Foreskin keratinocyte (primary cell): ENCODE measurements at places on chromosomes 2 and 18. TPM values are rescaled to one million over a fixed set of nuclear protein-coding genes. Genes with fewer than 3 reads are reported as not detected.

SOWAHC gene
- 30.8 and 31.2 TPM in 2 replicates for total RNA-seq

FAM110C gene
- 10.6 and 11.9 TPM in 2 replicates for total RNA-seq

CYS1 gene
- 0.11 and 0.20 TPM in 2 replicates for total RNA-seq

FOXD4L1 gene
- total RNA-seq = 0.03 and 0.11 TPM in 2 replicates

MEX3C gene
- total RNA-seq = 57.0 and 66.5 TPM in 2 replicates

FTCDNL1 gene
- 1.1 and 1.4 TPM in 2 replicates for total RNA-seq

PTH2R gene
- total RNA-seq = not detected in 2 replicates

SLC16A14 gene
- 0.81 and 0.92 TPM in 2 replicates for total RNA-seq

ABCB11 gene
- total RNA-seq = not detected in 2 replicates

GRCh38 chr18:31577195-31577594, 14.5 kb upstream of the TTR start:
- DNase-seq = no peak

DNA sequence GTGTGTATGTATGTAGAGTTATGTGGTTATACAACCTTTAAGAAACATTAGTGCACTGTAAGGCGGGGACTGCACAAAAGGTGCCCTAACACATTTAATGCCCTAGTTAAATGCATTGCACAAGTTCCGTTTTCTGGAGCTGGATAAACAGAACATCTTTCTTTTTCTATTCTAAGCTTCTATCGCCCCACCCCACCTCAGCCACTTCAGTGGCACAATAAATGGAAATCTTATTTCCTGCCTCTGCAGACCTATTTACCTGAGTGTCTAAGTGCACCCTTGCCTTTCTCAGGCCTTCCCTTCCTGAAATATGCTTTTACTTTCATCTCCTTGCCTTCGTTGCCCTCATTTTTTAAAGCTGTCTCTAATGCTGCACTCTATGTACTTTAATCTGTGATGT, 123.5 kb downstream of the TANC1 start:
- DNase-seq = no peak

DNA sequence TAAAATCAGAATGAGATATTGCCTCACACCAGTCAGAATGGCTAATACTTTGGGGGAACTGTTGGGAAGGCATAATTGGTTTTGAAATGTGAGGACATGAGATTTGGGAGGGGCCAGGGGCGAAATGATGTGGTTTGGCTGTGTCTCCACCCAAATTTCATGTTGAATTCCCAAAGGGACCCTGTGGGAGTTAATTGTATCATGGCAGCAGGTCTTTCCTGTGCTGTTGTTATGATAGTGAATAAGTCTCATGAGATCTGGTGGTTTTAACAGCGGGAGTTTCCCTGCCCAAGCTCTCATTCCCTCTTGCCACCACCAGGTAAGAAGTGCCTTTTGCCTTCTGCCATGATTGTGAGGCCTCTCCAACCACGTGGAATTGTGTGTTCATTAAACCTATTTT, 59.6 kb downstream of the CSRNP3 start:
- no peak for DNase-seq

- no peak for DNase-seq
Measured at GRCh38 chr2:54632733-54633692, 90.4 kb upstream of the EML6 start.

DNA sequence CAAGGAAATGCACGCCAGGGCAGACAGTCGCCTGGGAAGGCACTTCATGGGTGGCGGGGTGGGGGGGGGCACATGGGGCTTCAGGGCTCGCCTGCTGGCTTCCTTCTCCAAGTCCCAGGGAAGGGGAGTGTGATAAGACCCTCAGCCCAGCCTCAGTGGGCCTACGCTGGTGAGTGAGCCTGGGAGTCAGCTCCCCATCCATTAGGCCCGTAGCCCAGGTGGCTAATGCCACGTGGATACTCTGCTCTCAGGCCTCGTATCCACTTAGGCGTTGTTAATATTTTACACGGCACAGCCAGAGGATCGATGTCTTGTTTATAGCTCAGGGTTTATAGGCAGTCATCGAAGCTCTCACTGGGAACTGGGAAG, 47.1 kb downstream of the KCNIP3 start:
- DNase-seq = no peak

DNA sequence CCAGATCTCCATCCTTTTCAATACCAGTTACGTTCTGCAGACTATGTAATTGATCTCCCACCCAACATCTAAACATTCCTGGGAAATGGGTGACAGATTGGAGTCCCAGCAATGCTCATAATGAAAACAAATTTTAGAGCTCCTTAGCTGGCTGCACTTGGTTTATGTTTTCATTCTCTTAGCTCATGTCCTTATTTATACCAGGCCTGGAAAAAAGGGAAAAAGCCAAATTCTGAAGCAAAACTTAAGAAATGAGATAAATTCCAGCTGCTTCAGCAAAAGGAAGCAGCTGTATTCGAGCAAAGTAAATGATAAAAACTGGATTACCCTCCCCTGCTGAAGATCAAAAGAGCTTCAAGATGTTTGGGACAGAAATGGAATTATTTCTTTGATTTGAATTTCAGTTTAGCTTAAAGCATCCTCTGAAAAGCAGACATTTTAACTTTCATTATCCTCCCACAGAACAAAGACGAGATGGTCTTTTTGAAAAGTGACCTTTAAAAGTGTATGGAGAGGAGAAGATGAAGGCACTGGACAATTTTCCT, 196.5 kb upstream of the THUMPD2 start:
- no peak for DNase-seq

- DNase-seq = no peak
Measured at GRCh38 chr2:197972061-197972460, 167.7 kb downstream of the PLCL1 start.

- DNase-seq = no peak
Measured at GRCh38 chr2:216922175-216922780, 62.4 kb upstream of the TNP1 start.

DNA sequence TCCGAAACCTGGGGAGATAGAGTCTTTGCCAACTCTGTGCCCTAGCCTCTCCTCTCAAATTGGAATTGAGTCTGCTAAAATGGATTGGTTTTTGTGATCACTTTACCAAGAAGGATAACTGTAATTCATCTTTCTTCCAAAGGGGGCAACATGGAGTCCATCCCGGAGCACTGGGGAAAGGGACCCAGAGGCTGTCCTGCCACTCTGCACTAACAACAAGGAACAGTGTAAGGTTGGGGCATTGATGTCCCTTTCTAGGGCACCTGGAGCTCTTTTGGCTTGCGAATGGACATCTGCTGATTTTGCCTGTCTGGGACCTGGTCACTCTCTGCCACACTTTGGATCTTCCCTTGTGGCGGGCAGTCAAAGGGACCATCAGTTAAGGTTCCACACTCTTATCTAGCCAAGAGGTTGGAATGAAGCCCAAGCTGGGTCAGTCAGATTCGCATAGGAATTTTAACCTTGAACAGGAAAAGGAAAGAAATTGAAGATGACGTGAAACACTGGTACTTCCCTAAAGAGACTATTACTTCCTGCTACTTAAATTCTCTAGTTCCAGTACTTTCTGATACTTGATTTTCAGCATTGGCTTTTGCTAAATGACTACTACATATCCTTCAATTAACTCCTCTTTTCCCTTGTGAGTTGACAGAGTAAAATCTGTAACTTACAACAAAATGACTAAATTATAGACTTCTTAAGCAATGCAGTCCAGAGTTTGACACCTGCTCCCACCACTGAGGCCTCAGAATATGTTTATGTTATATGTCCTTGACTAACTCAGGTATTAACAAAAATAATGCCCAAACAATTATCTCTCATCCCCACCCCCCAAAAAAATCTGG, 64.7 kb upstream of the KLF7 start:
- no peak for DNase-seq

GRCh38 chr2:159441182-159441581, 154.7 kb upstream of the WDSUB1 start:
- DNase-seq = no peak

- DNase-seq = peak; percentile 13
Measured at GRCh38 chr2:529424-529823, 147.8 kb downstream of the TMEM18 start.

DNA sequence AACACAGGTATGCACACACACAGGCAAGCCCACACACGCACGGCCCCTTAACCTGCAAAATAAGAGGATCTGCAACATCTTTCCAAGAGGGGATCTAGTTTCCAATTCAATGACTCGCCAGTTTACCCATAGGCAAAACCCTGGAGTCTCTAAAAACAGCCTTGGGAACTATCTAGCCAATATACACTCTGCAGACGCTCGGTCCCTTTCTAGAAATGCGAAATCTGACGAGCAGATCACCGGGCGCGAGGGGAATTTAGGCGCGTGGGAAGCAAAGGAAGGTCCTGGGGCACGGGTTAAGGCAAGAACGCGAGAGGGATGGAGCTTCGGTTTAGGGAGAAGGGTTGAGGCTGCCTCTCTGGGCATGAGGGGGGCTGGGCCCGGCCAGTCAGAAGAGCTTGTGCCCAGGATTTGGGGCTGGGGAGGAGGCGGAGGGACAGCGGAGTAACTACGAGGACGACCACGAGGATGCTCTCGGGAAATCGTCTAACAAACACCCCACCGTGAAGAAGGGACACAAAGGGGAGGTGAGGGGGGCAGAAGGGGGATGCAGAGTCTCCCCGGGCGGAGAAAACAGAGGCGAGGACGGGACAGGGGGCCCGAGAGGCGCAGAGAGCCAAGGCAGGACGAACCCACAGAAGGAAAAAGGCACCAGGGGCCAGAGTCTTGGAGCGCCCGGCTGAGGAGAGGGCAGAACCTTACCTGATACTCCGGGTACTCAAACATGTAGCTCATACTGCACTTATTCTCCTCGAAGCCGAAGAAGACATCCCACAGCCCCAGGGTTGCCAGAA, 542 bp downstream of the PGAP1 start:
- DNase-seq = peak; percentile 25

GRCh38 chr18:31446854-31447253, 687 bp upstream of the DSG3 start:
- DNase-seq = no peak

DNA sequence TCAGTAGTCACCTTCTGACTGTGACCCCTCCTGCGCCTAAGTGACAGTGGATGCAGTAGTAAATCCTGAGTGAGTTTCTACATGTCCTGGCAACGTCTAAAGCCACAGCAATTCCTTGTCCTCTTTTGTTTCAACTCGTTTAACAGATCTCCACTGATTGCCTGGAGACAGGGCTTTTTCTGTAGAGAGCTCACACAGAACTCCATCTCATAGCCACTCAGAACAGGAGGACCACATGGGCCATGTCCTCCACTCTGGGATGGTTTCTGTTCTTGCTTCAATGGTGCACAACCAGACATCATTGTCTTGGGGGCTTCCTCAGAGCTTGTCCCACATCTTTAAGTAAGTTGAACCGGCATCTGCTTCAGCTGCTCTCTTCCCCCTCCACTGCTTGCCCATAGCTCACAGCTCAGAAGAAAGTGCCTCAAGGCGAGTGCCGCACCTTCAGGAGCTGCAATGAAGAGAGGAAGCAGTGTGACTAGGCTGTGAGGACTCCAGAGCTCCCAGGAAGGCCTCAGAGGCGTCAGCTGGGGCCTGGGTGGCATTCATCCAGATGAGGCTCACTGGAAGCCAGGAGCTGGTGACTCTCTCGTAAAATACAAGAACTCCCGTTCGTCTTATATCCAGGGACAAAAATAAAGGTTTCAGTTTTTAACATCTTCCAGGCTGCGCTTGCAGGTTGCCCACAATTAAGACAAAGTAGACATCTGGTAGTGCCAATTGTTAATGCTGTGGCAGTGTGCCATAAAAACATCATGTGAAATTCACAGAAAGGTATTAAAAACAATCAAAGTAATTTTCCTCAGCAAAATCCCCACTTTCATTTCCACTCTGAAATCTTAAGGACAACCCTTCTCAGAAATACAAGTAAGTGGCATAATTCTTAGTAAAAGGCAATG, 37.3 kb downstream of the ST3GAL5 start:
- peak; percentile 75 for DNase-seq

- DNase-seq = no peak
Measured at GRCh38 chr2:20196053-20196656, 28.8 kb downstream of the SDC1 start.

GRCh38 chr2:222840060-222840802, 20.6 kb upstream of the ACSL3 start:
- DNase-seq = no peak

DNA sequence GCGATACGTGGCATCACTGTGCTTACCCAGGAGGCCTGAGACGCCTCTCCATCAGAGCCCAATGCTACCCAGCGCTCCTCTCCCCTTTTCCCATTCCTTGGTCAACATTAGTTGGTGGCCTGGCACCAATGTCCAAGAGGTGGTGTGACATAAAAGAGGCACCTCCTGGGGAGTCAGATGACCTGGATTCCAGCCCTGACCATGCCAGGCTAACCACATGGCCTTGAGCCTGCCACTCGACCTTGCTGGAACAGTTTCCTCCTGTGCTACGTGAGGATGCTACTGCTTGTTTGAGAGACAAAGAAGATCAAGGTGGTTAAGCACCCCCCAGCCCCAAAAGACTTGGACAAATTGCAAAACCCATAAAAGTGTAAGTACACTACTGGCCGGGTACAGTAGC, 76.6 kb downstream of the INPP4A start:
- DNase-seq = no peak

DNA sequence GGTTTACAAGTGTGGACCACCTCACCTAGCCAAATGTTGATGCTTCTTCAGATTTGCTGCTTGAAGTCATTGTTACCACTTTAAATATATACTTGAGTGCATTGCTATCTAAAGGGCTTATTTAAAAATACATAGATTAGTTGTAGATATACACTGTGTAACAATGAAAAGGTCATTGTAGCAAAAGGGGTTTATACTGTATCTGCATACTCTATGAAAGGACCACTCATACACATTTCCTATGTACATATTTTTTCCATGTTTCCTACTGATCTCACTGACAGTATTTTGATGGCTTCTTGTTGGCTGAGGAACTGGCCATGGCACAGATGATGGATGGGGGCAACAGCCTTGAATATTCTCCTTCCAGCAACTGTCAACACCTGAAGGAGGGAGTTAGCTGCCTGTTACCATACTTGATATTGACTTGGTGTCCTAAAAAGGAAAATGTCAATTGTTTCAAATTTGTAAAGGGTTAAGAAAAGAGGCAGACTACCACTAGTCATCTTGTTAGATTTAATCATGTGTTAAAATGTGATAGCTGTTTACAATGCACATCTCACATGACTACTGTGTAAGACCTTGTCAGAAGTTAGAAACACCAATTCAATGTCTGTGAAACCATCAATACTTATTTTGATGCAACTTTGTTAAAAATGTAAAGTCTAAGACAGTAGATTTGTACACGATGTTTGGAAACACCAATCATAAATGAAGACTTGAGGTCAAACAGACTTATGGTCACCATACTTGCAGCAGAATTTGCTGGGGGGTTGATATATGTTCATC, 33.5 kb downstream of the RAB10 start:
- DNase-seq = no peak

GRCh38 chr2:111936881-111937280, 38.5 kb downstream of the MERTK start:
- no peak for DNase-seq
